Stomach (tissue), 19 donors: ENCODE measurements at places on chromosomes 2 and 18.

DNA sequence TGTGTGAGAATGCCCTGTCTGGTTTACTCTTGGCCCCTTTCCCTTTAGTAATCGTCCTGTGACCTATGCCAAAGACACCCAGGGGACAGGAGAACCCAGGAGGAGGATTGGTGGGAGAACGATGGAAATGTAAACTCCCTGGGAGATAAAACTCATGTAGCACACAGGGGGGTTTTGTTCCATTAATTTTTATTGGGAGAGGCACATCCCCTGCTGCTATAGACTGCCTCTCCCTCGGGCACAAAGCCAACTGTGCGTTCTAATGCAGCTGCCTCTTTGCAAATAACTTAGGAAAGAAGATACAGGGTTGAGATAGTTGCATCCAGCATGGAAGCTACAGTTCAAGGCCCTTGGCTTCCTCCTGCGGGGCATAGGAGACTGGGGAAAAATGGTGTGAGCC lies 489.6 kb downstream of the SLC4A3 start:
- no peak for DNase-seq

DNA sequence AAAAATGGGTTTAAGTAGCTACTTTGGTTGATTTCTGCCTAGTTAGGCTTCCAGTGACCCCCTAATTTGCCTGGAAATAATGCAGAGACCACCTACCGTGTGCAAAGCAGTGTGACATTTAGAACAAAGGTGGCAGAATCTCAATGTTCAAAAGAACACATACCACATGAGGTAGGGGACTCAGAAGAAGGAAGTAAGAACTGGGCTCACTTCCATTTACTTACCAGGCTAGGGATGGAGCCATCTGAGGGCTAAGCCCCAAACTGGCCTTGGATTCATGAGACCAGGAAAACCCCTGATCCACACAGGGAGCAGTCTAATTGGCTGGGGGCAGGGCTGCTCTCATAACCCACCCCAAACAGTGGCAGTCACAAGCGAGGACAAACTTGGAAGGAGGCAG lies 190.7 kb downstream of the NCKAP5 start:
- DNase-seq: no peak

GRCh38 chr2:234414596-234414995 lies 82.3 kb downstream of the ARL4C start:
- no peak for DNase-seq

- no peak for DNase-seq
These were observed 12.8 kb upstream of the MBP start for GRCh38 chr18:77145364-77145901.

GRCh38 chr2:238254095-238254723 lies 14.4 kb upstream of the HES6 start:
- no peak for DNase-seq

- DNase-seq: no peak
These were observed 126.4 kb upstream of the TLK1 start for GRCh38 chr2:171287036-171287571.

DNA sequence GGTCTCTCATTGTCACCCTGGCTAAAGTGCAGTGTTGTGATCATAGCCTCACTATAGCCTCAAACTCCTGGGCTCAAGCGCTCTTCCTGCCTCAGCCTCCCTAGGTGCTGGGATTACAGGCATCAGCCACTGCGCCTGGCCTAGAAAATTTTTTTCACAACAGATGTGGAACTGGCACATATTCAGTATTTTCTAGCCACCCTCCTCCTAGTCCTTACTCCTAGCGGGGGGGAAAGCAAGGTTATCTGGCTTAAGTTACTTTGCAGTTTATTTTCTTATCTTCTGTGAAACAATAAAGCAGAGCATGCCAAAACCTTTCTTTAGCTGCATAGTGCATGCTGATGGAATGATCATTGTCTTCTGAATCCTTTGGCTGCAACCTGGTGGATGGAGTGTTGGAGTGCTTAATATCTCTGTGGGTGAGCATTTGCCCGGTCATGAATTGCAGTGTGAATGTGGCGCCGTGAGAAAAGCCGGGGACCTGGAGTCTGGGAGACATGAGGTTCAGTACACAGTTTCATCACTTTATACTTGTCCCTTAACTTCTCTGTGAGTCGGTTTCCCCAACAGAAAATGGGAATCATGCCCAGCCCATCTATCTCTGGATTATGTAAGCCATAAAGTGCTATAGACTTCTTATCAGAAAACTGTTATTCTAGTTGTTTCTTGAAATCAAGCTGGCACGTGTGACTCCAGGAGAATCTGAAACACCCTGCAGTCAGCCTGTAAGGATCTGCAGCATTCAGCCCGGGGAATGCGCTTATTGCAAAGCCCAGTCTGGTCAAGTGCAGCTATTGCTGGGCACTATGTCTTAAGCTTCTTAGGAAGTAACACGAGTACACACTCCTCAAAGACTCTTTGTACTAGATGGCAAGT lies 38.2 kb upstream of the MAP3K20 start:
- DNase-seq: no peak

GRCh38 chr2:231461516-231461971 lies 2.7 kb downstream of the NCL start:
- DNase-seq: no peak

- DNase-seq: peak; percentile 58
These were observed 16.4 kb downstream of the STAT1 start for GRCh38 chr2:190997526-190998113.

DNA sequence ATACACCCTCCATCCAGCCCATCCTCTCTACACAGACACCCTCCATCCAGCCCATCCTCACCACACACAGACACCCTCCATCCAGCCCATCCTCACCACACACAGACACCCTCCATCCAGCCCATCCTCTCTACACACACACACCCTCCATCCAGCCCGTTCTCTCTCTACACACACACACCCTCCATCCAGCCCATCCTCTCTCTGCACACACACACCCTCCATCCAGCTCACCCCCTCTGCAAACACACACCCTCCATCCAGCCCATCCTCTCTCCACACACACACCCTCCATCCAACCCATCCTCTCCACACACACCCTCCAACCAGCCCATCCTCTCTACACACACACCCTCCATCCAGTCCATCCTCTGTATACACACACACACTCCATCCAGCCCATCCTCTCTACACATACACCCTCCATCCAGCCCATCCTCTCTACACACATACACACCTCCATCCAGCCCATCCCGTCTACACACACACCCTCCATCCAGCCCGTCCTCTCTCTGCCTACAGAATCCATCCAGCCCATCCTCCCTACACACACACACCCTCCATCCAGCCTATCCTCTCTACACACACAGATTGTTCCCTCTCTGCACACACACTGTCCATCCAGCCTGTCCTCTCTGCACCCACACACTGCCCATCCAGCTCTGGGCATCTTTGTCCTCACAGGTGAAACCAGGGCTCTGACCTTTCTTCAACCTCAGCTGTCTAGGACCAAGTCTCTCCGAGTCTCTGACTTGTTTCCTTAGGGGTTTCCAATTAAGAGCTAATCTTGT lies 81.2 kb downstream of the EIPR1 start:
- DNase-seq: peak; percentile 10

DNA sequence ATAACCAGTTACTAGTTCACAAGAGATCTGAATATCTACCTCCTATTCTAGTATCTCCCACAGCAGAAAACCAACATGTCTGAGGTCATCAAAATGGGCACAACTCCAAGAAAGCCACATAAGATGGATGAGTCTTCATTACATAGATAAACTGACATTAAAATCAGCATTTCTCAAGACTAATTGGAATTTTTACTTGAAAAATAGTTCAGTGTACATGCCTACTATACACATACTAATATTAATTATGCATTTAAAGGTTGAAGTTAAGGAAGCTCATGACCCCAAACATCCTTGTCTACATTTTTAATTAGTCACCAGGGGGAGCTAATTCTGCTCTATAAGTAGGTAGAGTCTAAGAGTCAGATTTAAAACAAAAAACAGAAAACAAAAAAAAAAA lies 41.9 kb downstream of the ZNF521 start:
- DNase-seq: no peak

GRCh38 chr2:201536046-201536445 lies 84.5 kb downstream of the STRADB start:
- DNase-seq: no peak

DNA sequence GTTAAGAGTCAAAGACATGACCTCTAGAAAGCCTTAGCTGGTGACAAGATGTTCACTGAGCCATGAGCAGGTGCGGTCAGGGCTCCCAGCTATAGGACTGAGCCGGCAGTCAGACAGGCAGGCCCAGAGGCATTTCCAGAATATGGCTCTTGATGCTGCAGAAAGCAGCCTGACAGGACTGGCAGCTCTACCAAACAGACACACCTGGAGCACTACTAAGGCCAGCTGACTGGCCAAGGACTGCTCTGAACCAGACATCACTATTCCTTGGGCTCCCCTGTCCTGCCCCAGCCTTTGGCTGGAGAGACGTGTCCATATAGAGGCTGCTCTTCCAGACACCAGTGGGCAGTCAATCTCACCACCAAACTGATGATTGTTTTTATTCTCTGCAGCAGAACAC lies 98.8 kb downstream of the RIF1 start:
- DNase-seq: no peak

- DNase-seq: peak; percentile 66
These were observed 26.6 kb downstream of the ZFP36L2 start for GRCh38 chr2:43199492-43200488.

DNA sequence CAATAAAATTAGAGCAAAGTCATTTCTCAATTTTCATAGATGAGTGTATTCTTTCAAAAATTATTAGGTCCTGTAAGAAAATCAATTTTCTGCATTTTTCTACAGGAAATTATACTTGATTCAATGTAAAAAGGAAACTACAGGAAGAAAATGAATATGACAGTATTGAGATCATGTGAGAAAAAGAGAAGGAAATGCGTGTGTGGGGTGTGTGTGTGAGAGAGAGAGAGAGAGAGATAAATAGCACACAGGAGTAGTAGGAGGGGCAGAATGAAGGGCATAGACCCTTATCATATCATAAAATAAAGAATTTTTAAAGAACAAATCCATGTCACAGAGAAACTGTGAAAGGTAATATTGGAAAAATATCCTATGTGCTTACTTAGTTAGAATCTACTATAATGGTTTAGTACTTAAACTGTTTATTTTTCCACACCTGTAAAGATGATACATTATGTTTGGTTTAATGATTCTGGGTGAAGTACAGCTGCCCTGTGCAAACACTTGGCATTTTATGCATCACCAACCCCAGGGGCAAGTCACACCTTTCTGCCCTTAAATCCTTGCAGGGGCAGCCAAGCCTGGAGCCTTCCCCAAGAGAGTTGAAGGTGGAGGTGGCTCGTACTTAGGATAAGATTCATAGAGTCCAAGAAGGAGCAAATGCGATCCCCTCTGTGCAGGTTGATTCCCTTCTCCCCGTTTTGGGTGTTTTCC lies 276.4 kb downstream of the TGIF1 start:
- DNase-seq: no peak

GRCh38 chr2:30147715-30148610 lies 1.2 kb downstream of the YPEL5 start:
- DNase-seq: peak; percentile 95

- no peak for DNase-seq
These were observed 46.3 kb downstream of the QPCT start for GRCh38 chr2:37390777-37391176.

DNA sequence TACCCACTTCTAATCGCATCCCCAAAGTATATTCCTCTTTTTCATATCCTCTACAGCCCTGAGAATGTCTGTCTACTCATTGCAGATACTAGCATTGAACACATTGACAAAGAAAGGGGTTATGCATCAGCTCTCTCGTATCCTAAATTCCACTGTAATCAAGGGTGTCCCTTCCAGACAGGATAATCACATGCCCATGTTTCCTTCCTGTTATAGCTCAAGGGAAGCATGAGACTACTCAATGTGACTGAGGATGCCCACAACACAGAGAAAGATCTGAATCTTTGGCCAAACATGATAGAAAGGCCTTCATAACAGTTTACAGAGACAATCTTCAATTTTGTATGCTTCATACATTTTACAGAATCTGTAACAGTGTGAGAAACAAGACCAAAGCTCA lies 69.2 kb downstream of the HIBCH start:
- DNase-seq: no peak

- no peak for DNase-seq
These were observed 500.6 kb downstream of the XIRP2 start for GRCh38 chr2:167388901-167389300.
